ENCODE measurements at places on chromosomes 6 and 20.

DNA sequence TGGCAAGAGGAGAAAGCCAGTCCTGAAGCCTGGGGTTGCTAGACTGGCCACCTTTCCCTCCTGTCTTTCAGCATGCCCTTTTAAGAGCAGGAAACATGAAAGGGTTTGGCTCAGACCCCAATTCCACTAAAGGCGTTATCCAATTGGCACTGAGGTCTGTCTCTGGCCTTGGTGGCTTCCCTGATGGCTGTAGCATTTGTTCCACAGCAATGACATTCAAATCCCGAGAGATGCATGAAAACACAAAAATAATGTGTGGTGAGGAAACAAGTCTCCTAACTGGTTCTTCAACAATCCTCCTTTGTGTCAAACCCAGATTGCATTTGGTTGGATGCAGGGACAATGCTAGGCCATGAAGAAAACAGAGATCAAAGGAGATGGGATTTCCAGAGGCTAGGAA is 56.5 kb upstream of the ADTRP start:
- DNase-seq = no peak

GRCh38 chr6:68633281-68633971 is 1.7 kb upstream of the ADGRB3 start:
- no peak for DNase-seq

GRCh38 chr6:85975957-85976356 is 333.3 kb upstream of the SYNCRIP start:
- no peak for DNase-seq

GRCh38 chr20:19756761-19757486 is 1.1 kb upstream of the RIN2 start:
- DNase-seq = no peak

DNA sequence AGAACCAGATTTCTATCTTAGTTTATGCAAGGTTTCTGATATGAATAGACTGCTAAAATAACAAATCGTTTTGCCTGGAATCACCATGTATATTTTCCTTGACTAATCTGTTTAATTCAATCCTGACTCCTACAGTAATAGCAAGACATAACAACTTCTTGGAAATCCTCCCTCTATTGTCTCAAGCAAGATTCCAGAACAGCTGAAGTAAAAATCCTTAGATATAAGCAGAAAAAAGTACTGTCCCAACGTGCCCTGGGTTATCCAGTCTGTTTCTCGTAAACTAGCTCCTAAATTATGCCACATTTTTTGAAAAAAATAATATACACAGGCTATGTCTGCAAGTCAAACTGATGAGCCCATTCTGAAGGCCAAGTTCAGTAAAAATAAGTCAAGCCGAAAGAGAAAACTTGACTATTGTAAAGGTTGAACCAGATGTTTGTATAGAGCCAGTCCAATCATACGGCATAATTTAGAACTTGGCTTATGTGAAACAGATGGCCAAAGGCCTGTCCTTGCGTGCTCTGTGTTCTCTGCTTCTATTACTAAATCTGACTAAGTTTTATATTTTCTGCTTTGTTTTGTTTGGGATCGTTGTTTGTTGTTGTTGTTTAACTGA is 341.6 kb upstream of the NRSN1 start:
- no peak for DNase-seq

GRCh38 chr6:110981202-110981600 is 637 bp upstream of the RPF2 start:
- no peak for DNase-seq

GRCh38 chr6:129750360-129750759 is 40.4 kb upstream of the ARHGAP18 start:
- DNase-seq = no peak

DNA sequence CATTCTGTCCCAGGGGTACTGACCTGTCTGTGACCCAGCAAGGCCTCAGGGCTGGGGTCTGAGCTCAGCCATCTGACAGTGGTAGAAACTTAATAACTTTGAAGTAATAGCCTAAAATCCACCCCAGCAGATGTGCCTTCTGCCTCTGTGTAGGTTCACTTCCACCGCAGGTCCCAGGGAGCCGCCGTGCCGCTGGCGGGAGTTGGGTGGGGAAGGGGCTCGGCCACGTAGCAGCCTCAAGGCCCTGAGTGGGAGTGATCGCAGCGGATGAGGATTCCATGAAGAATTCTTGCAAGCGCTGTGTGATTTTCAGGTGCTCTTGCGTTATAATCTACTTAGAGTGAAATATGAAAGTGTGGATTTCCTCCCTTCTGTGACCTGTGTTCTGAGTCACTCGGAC is 163.7 kb downstream of the DTNBP1 start:
- no peak for DNase-seq

DNA sequence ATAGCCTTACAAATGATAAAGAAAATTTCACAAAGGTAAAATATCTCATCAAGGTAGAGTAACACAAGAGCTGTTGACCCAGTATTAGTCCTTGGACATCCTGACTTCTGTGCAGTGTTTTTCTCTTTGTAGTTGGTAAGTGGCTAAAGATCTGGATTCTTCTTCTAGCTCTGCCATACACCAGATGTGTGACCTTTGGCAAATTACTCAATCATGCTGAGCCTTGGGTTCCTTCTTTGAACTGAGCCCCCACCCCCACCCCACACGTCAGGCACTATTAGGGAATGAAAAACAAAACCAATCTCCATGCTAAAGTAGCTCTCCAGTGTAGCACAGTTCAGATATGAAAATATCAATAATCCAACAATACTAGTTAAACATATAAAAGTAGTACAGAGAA is 15.1 kb upstream of the TRIM39 start:
- DNase-seq = no peak

- no peak for DNase-seq
Measured at GRCh38 chr6:28522594-28523240, 3.0 kb upstream of the GPX5 start.

GRCh38 chr6:68544450-68544849 is 90.6 kb upstream of the ADGRB3 start:
- DNase-seq = no peak

DNA sequence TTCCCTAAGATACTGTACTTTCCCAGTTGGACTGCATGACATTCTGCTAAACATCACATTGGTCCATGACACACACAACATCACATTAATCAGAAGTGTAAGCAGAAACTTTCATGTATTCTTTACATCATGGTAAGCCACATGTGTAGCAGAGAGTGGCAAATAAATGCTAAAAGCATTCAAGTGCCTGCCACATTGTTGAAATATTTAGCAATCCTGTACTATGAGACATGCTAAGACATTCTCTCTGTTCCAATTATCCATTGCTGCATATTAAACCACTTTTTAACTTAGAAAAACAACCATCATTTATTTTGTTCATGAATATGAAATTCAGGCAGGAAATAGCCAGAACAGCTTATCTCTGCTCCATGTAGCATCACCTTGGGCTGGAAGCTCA is 207.7 kb upstream of the GJE1 start:
- no peak for DNase-seq

DNA sequence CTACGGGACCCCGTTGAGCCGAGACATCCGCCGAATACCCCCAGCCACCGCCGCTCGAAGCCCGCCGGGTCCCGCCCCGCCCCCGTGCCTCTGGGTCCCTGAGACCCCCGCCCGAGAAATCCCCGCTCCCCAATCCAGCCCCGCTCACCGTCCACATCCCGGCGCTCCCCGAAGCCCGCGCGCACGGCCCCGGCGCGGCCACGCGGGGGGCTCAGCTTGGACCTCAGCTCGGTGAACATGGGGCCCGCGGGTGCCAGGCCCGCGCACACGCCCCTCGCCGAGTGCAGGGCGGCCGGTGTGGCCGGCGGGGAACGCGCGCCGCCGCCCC is 249 bp downstream of the SAMD10 start:
- DNase-seq = no peak

DNA sequence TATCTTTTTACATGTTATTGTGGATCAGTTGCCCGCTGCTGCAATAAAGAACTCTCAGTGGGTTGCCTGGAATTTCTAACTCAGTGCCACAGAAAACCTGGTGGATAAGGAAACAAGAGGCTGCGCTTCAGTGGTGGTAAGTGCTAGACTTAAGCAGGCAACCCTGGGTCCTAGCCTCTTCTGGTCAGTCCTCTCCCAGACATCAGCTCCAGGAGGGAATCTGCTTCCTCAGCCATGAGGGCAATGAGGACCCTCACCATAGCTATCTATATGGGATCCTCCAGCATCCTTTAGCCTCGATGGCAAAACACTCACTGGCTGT is 490.7 kb upstream of the SULF2 start:
- DNase-seq = no peak

DNA sequence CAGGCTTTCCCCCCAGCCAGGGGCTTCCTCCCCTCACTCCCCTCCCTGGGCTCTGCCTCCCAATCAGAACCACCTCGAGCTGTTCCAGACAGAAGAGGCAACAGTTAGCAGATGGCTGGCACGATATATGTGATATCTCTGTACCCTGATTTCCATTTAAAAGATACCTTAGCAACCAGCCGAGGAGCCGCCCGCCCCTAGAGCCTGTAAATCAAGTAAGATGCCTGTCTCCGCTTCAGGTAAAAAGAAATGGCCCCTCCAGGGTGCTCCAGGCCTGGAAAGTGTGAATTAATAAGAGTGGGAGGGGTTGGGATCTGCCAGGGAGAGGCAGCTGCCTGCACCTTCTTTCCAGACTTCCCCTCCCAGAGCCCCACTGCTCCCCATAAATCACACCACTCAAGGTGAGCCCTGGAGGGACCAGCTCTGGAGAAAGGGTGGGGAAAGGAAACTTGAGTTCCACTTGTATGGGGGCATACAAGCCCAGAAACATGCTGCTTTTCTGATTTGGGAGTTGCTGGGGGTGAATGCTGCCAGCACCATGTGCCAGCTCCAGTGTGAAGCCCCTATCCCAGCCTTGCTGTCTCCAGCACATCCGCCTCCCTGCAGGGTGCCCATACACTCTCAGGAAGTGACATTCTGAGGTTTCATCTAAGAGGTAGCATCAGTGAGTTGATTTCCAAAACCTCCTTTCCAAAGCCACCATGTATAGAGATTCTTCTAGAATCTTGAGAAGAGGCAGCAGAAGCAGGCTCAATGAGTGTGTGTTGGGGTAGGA is 148.0 kb downstream of the LRFN2 start:
- DNase-seq = no peak

GRCh38 chr20:57714409-57715267 is 4.8 kb upstream of the PMEPA1 start:
- no peak for DNase-seq

- no peak for DNase-seq
Measured at GRCh38 chr20:58113716-58114115, 114.7 kb downstream of the ANKRD60 start.

DNA sequence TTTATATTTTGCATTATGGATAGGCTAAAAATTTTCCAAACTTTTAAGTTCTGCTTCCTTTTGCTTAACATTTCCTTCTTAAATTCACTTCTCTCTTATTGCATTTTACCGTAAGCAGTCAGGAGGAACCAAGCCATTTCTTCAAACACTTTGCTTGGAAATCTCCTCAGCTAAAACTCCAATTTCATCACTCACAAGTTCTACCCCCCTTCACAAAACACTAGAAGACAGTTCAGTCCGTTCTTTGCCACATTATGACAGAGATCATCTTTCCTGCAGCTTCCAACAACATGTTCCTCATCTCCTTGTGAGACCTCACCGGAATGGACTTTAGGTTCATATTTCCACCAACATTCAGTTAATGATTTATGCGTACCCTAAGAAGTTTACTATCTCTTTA is 79.2 kb upstream of the LY86 start:
- DNase-seq = no peak

GRCh38 chr20:4243071-4243470 is 227.7 kb upstream of the RNF24 start:
- no peak for DNase-seq

DNA sequence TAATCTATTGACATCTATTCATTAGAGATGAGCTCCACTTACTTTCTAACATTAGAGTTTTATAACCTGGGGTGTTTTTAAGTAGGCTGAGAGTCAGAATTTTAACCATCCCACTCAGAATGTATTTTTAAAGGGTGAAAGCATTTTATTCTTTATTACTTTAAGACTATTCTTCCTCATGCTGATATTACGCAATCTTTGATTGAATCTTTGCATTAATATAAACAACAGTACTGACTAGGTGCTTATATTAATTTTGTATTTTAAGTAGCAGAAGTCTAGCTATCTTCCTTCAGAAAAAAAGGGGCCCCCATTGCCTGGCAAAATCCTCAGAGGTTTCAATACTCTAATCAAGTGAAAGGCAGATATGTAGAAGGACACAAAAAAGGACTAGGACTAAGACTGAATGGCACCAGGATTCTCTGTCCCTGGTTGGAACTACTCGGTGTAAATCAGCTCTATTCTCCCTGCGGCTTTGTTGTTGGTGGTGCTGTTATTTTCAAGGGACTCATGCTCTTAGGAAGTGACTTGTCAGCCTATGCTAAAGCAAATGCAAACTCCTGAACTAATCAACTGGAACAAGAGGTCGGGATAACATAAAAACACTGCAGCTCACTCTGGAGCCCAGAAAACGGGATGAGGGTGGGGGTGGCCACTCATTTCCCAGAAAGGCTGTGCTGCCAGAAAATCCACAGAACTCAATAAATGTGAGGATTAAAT is 1324.4 kb downstream of the GRIK2 start:
- DNase-seq = no peak

DNA sequence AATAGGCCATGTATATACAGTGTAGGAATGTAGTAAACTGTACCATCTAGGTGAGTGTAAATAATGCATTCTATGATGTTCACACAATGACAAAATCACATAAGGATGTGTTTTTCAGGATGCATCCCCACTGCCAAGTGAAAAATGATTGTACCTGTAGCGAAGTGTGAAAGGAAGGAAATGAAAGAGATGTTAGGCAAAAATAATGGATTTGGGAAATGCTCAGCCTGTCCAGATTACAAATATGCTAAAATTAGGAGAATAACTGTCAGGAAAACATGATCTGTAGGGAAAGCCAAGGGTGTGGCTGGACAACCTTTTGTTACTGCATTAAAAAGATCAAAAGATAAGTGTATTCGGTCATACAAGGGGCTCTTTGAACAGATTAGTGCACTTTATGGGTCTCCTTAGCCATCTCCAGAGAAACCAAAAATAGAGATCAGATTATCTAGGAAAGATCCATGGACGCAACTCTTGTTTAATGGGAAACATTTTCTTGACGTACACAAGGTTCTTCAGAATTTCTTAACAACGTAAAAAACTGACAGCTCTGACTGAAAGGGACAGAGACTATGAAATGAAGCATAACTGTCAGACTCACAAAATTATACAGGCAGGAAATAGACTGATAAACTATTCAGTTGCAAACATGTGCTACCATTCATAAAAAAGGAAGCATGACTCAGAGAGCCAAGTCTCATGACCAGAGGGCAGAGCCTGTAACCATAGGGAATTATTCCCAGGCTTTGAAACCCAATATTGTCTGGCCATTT is 253.6 kb upstream of the RAB32 start:
- DNase-seq = no peak

- no peak for DNase-seq
Measured at GRCh38 chr6:137313211-137313610, 94.0 kb upstream of the IFNGR1 start.

GRCh38 chr6:109511832-109512231 is 28.8 kb upstream of the ZBTB24 start:
- no peak for DNase-seq

DNA sequence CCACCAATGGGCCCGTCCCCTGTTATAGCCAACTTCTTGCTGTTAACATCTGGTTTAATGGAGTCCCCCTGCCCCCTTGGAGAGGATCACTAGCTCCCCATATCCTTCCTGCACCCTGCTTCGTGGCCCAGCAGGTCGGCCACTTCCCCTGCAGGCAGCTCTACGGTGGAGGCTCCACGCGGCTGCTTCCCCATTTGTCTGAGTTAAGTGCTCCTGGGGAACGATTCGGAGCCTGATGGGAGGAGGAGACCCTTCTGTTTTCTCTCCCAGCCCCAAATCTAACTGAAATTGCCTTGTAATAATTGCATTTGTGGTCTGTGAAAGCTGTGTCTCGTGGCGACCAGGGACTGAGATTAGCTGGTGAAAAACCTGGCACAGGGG is 74.6 kb downstream of the SULF2 start:
- DNase-seq = no peak

Data from cortex of kidney (tissue), 1 donor.